ENCODE measurements at places on chromosomes 3 and 15.

- no peak for DNase-seq
Observed at GRCh38 chr3:38836561-38836960, 20.5 kb upstream of the SCN10A start.

- DNase-seq, result no peak
Observed at GRCh38 chr3:118348169-118348557, 686.5 kb downstream of the IGSF11 start.

- DNase-seq, result no peak
Observed at GRCh38 chr3:118262800-118263402, 771.7 kb downstream of the IGSF11 start.

GRCh38 chr3:128950223-128950938, 43.5 kb downstream of the CFAP92 start:
- no peak for DNase-seq

GRCh38 chr3:75014008-75014407, 399.5 kb upstream of the CNTN3 start:
- DNase-seq, result no peak

- no peak for DNase-seq
Observed at GRCh38 chr3:87120881-87121280, 106.2 kb upstream of the CHMP2B start.

DNA sequence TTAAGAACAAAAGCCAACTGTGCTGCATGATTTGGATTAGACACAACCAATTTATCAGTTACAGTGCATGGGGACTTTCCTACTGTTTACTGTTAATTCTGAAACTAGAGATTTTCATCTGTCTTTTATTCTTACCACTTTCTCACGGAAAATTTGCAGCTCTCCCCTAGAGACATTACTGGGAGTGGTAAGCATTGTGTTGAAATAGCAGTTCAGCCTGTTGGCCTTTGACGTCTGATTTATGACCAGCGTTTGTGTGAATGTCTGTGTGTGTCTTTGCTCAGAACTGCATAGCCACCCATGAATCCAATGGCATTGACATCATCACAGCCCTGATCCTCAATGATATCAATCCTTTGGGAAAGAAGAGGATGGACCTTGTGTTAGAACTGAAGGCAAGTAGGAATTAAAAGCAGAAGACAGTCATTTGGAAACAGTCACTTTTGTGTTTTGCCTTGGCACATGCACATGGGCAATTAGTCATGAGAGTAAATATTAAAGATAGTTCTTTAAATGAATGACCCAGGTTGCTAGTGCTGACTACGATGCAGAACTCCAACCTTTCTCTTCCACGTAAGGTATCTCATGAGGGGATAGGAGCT, 202.2 kb upstream of the BHLHE40 start:
- no peak for DNase-seq

DNA sequence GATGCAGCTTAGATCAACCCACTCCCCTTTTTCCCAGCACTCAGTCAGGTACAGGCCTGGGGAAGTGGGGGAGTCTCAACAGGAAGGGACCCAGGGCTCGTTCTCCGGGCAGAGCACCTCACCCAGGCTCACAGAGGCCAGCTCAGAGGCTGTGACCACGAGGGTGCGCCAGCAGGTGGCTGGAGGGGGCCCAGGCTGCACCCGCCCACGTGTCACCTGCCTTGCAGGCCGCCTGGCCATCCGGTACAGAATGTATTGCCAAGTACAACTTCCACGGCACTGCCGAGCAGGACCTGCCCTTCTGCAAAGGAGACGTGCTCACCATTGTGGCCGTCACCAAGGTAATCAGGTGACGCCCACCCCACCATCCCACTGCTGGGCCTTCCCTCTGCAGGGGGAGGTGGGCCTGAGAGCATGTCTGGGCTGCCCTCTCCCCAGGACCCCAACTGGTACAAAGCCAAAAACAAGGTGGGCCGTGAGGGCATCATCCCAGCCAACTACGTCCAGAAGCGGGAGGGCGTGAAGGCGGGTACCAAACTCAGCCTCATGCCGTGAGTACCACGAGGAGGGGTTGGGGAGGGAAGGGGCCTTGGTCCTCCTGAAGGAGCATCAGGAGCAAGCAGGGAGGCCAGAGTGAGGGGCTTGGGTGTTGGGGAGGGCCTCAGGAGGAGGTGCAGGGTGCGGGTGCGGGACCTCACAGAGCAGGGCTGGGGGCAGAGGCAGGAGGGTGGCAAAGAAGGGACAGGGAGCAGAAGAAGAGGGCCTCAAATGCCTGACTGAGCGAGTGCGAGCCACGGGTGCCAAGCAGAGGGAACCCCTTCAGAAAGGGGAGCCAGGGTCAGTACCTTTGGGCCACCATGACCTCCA, 14.0 kb upstream of the LMAN1L start:
- DNase-seq, result no peak
